ENCODE measurements at places on chromosomes 3 and 15.

DNA sequence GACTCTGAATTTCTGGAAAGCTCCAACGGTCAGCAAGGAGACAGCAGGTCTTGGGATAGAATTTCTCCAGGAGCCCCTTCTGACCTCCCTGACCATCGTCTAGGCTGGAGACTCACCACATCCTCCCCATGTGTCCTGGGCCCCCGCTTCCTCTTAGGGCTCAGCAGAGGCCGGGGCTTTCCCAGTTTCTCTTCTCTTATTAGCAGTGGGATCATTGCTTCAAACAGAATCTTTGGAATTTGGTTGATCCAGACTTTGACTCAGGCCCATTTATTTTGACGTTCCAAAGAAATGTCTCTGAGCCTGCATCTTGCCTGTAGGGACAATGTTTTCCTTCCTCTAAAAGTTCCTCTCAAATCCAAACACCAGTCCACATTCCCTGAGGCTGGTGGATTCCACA lies 38.4 kb upstream of the SLC6A6 start:
- DNase-seq, result no peak

- DNase-seq, result no peak
Measured at GRCh38 chr3:196414469-196414868, 17.8 kb downstream of the UBXN7 start.

GRCh38 chr3:72340476-72341379 lies 507.5 kb downstream of the SHQ1 start:
- peak; percentile 21 for DNase-seq

DNA sequence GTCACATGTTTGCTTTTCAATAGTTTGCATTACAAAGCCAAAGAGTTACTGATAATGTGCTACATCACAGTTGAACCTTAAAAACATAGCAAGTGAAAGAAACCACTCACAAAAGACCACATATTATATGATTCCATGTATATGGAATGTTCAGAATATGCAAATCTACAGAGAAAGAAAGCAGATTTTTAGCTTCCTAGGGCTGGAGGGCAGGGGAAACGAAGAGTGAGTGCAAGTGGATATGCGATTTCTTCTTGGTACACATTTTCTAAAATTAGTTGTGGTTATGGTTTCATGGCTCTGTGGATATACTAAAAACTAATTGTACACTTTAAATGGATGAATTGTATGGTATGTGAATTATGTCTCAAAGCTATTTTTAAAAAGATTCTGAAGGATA lies 4.0 kb upstream of the GBE1 start:
- DNase-seq, result no peak

DNA sequence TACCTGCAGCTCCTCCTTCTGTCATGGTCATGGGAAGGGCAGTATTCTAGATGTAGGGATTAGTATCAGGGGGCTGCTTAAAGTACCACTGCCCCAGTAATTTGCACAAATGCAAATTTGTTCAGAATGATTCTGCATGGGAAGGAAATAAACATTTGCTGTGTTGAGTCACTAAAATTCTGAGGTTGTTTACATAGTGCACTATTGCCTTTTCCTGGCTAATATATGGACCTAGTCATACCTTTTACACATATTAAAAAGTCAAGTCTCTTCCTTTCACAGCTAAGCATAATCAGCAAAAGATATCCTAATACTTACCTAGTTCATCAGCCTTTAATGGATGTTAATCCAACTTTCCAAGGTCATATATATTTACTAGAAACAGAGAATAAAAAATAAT lies 746.4 kb upstream of the NR2F2 start:
- no peak for DNase-seq

- DNase-seq, result peak; percentile 80
Measured at GRCh38 chr3:125003369-125003853, 52.4 kb downstream of the HEG1 start.

GRCh38 chr3:51975852-51976549 lies 1.1 kb downstream of the ABHD14A start:
- peak; percentile 67 for DNase-seq

DNA sequence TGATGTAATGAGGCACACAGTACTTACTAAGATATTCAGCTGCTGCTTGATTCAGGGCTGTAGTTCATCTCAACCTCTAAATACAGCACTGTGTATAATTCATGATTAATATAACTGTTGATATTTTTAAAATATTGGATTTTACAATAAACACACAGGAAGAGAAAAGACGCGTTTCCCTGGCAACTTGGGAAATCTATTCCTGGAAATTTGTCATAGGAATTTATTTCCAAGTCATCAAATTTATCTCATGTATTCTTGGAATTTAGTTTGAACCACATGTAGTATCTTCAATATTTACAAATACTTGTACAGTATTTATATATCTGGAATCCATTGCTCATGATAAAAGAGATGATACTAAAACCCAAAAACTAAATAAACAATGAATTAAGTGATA lies 30.6 kb downstream of the EPHA3 start:
- no peak for DNase-seq

DNA sequence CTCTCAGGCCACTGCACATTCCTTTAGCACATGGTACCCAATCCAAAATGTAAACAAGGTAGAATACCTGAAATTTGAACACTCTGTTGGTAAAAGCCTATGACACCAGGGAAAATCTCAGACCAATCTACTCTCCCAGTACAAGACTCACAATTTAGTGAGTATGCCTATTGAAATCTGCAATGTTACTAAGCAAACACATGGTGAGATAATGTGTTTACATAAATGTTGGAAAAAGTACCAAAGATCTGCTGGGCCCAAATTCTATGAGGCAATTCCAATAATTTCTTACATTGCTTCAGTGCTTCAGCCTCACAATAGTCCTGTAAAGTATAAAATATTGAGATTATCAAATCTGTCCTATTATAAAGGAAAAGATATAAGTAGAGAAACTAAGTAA lies 536.1 kb downstream of the PYDC2 start:
- no peak for DNase-seq

DNA sequence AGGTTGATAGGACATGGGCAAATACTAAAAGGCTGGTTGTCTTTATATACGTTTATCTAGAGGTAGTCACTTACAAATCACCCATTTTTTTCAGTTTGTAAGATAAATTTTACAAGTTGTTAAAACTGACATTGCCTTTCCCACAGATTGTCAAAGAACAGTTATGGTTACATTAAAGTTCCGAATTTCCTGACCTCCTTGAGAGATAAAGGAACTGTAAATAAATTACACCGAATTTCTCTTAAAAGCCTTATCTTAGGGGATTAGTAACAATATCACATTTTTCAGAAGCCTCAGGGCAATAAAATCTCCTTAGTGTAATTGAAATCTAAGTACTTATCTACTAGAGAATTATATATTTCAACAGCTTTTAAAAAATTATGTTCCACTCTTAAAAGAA lies 49.5 kb downstream of the ZPLD1 start:
- no peak for DNase-seq

DNA sequence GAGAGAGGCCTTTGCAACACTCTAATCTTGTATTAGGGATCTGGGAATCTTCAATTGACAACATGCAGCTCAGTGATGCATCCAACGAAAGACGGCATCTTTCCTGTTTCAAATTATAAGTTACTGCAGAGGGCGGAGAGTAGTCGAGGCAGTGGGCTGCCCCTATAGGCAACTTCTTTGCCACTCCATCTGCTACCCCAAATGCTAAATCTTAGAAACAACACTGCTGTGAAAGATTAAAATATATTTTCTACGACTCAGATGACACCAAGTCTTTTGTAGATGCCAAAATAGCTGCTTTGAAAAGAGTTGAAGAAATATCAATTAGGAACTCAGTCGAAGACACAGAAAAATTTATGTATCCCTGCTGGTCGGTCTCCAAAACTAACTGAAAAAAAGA lies 161.0 kb upstream of the FEZF2 start:
- DNase-seq, result no peak

DNA sequence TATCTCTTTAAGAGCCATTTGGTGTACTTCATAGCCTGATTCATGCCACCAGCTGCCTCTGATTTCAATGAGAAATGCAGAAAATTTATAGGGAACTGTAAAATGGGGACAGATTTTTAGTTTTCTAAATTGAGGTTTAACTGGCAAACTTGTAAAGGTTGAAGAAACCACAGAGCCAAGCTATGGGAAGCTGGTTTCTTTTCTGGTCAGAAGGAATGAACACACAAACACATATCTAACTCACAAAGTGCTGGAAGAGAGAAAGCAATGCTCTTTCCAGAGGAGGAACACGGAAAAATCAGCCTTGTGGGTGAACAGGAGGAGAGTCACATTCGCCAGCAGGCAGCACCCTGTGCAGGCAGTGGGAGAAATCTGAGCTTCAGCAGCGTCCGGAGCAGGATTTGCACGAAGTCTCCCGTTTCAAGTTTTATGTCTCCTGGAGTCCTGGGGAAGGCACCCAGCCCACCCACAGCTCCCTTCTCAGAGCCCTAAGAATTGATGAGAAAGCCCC lies 481 bp downstream of the MASP1 start:
- peak; percentile 47 for DNase-seq

DNA sequence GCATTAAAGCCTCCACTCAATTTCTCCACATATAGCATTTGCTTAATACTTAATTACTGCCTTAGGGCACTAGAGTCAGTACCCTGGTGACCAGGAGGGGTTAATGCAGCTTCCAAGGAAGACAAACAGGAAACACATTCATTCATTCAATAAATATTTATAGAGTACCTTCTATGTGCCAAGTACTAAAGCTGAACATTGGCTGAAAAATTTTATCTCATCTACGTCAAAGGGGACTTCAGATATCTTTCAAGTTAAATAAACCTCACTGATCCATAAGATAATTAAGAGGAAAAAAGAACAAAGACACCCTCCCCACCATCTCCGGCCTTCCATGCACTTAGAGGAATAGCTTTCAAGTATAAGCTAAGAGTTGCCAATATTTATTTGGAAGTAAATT lies 156.9 kb upstream of the PRICKLE2 start:
- DNase-seq, result no peak

- no peak for DNase-seq
Measured at GRCh38 chr3:33921608-33922007, 123.2 kb downstream of the PDCD6IP start.

- DNase-seq, result no peak
Measured at GRCh38 chr3:123410149-123410515, 38.8 kb downstream of the ADCY5 start.

DNA sequence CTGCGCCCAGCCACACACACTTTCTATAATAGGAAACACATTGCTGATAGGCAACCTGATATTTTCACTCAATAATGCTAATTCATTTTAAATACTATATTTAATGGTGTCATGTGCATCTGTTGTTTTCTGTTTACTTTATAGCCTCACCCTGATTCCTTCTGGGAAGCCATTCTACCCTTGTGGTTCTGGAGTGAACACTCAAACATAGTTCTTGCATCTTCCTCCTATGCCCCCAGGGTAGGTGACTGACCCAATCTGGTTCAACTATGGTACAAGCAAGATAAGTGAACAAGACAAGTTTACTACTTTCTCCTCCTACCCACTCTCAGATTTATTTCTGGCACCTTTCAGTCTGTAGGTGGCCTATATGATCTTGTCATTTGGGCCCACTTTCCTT lies 4.3 kb upstream of the SCG3 start:
- DNase-seq, result no peak

- DNase-seq, result peak; percentile 1
Measured at GRCh38 chr3:165383381-165383780, 187.2 kb upstream of the SLITRK3 start.

- no peak for DNase-seq
Measured at GRCh38 chr3:14463330-14464140, 61.1 kb downstream of the SLC6A6 start.

GRCh38 chr3:107765524-107765923 lies 242.8 kb downstream of the BBX start:
- DNase-seq, result no peak

GRCh38 chr3:146491303-146491702 lies 21.9 kb upstream of the PLSCR2 start:
- peak; percentile 79 for DNase-seq

GRCh38 chr3:171039674-171040073 lies 13.2 kb upstream of the SLC2A2 start:
- no peak for DNase-seq

DNA sequence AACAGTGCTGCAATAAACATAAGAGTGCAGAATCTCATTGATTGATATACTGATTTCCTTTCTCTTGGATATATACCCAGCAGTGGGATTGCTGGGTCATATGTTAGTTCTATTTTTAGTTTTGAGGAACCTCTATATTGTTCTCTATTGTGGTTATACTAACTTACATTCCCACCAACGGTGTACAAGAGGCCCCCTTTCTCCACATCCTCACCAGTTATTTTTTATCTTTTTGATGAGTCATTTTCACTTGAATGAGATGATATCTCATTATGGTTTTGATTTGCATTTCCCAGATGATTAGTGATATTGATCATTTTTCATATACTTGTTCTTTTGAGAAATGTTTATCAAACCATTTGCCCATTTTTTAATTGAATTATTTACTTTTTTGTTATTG lies 12.4 kb upstream of the IREB2 start:
- no peak for DNase-seq

Measured in fibroblast of mammary gland (primary cell).